Omental fat pad (tissue), 4 donors: ENCODE measurements at places on chromosomes 5 and 9.

GRCh38 chr5:82717738-82718137 is 359.5 kb downstream of the TMEM167A start:
- no peak for DNase-seq

GRCh38 chr9:27990524-27990923 is 417.2 kb upstream of the C9orf72 start:
- no peak for DNase-seq

- no peak for DNase-seq
Observed at GRCh38 chr5:143601357-143601756, 197.9 kb upstream of the NR3C1 start.

DNA sequence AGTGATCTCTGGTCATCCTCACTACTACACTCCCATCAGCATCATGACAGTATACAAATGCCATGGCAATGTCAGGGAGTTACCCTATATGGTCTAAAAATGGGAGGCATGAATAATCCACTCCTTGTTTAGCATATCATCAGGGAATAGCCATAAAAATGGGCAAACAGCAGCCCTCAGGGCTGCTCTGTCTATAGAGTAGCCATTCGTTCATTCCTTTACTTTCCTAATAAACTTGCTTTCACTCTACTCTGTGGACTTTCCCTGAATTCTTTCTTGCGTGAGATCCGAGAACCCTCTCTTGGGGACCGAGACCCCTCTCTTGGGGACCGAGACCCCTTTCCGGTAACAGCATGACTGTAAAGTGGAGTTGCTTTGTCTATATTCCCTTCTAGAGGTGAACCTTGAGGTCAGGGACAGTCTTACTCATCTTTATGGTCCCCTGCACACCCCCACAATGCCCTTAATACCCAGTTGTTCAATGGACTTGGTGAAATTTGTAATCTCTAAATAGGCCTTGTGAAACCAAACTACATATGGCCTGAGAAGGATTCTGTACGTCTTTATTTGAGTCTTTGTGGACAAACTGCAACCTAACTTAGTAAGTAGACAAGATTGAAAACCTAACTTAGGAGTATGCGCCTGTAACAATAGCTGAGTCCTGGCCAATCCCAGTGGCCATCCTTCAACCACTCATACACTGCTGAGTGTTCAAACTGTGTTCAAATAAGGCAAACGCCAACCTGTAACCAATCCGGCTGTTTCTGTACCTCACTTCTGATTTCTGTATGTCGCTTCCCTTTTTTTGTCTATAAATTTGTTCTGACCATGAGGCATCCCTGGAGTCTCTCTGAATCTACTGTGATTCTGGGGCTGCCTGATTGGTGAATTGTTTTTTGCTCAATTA is 32.3 kb upstream of the UBTD2 start:
- no peak for DNase-seq

- no peak for DNase-seq
Observed at GRCh38 chr5:107500840-107501239, 169.9 kb downstream of the EFNA5 start.
